ENCODE measurements at places on chromosomes 3 and 15. TPM values are rescaled to one million over a fixed set of nuclear protein-coding genes. Genes with fewer than 3 reads are reported as not detected.

Gene SLC51B
- not detected for total RNA-seq

DNA sequence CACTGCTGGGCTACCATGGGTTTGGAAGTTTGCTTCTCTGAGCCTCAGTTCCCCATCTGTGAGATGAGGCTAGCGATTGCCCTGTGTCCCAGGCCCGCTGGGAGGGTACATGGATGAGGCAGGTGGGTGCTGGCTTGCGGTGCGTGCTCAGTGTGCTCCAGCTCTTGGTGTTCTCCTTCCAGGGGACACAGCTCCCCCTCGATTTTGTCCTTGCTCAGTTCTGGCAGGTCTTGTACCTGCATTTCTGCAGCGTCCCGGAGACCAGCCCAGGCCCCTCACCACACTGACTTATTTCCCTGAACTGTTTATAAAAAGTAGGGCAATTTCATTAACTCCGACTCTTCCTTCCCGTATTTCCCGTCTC lies 95.4 kb downstream of the TBC1D2B start:
- H3K27ac ChIP-seq = no peak overlapping the region
- no peaks in the 10 kb centered on the region for H3K36me3 ChIP-seq
- H3K4me3 ChIP-seq = no peak overlapping the region
- H3K27me3 ChIP-seq = no peaks in the 10 kb centered on the region
- no peak for DNase-seq

DNA sequence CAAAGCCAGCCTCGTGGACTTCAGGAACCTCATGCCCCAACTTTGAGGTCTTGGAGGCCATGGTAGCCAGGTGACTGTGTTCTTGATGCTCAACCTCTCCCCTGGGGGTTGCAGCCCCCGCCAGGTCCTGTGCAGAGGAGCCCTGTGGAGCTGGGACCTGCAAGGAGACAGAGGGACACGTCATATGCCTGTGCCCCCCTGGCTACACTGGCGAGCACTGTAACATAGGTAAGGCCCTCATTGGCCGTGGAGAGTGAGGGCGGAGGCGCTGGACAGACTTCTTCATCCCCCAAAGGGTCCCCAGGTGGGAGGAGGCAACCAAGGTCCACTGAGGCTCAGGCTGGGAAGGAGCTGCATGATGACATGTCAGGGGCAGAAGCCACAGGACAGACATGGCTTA lies 35.1 kb downstream of the HAPLN3 start:
- peaks cover 26% of the 10 kb centered on the region for H3K27me3 ChIP-seq
- no peaks in the 10 kb centered on the region for H3K4me1 ChIP-seq
- no peaks in the 10 kb centered on the region for H3K36me3 ChIP-seq
- H3K4me3 ChIP-seq = no peak overlapping the region
- H3K27ac ChIP-seq = no peak overlapping the region
- no peak for DNase-seq

Gene NRROS
- 0.29 TPM for total RNA-seq

GRCh38 chr15:49370782-49371181 lies 52.3 kb upstream of the FGF7 start:
- no peaks in the 10 kb centered on the region for H3K36me3 ChIP-seq
- no peak overlapping the region for H3K4me3 ChIP-seq
- no peaks in the 10 kb centered on the region for H3K4me1 ChIP-seq
- DNase-seq = peak; percentile 52
- no peak overlapping the region for H3K27ac ChIP-seq

DNA sequence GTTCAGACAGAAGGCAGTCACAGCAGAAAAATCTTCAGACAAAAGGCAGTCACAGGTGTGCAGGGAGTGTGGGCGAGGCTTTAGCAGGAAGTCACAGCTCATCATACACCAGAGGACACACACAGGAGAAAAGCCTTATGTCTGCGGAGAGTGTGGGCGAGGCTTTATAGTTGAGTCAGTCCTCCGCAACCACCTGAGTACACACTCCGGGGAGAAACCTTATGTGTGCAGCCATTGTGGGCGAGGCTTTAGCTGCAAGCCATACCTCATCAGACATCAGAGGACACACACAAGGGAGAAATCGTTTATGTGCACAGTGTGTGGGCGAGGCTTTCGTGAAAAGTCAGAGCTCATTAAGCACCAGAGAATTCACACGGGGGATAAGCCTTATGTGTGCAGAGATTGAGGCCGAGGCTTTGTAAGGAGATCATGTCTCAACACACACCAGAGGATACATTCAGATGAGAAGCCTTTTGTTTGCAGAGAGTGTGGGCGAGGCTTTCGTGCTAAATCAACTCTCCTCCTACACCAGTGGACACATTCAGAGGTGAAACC lies 27.6 kb downstream of the ZNF589 start:
- DNase-seq = peak; percentile 97
- H3K27ac ChIP-seq = peak overlapping the region; percentile 93
- no peaks in the 10 kb centered on the region for H3K27me3 ChIP-seq
- H3K36me3 ChIP-seq = peaks cover 8% of the 10 kb centered on the region

Gene PSTPIP1
- total RNA-seq = not detected

GRCh38 chr3:48276911-48277641 lies 36.2 kb downstream of the ZNF589 start:
- DNase-seq = no peak
- no peaks in the 10 kb centered on the region for H3K27me3 ChIP-seq

Gene C3orf22
- not detected for total RNA-seq

Gene SLC12A6
- 22.9 TPM for total RNA-seq

GRCh38 chr3:61927332-61927731 lies 366.0 kb downstream of the PTPRG start:
- H3K4me1 ChIP-seq = no peaks in the 10 kb centered on the region
- H3K4me3 ChIP-seq = no peak overlapping the region
- DNase-seq = no peak
- no peaks in the 10 kb centered on the region for H3K36me3 ChIP-seq

Gene LRRIQ4
- not detected for total RNA-seq

DNA sequence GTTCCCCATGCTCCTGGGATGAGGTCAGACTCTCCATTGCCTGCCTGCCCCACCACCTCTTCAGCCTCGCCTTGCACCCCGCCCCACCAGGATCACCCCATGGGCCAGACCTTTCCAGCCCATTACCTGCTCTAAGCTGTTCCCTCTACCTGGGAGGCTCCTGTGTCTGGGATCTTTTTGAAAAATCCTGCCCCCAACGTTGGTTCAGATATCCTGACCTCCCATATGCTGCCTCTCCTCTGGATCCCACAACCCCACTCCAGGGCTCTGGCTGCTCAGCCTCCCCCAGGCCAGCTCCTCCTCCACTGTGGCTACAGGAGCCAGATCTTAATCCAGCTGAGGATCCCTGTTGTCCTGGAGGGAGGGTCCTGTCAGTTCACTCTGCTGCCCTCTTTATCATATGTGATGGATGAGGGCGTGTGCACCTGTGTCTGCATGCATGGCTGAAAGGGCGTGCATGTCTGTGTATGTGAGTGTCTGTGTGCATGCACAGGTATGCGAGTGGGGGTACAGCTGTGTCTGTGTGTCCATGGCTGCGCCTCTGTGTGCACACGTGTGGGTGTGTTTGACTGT lies 21.7 kb upstream of the ALAS1 start:
- no peak overlapping the region for H3K4me3 ChIP-seq
- H3K36me3 ChIP-seq = no peaks in the 10 kb centered on the region
- H3K27me3 ChIP-seq = no peaks in the 10 kb centered on the region
- no peak overlapping the region for H3K27ac ChIP-seq
- no peak for DNase-seq
- H3K4me1 ChIP-seq = peaks cover 14% of the 10 kb centered on the region

GRCh38 chr15:48634893-48635292 lies 10.6 kb downstream of the FBN1 start:
- no peak overlapping the region for H3K27ac ChIP-seq
- no peak overlapping the region for H3K4me3 ChIP-seq
- no peaks in the 10 kb centered on the region for H3K4me1 ChIP-seq
- peak; percentile 16 for DNase-seq

Gene DNAJA4
- 5.4 TPM for total RNA-seq

Gene CD200
- total RNA-seq = not detected
